ENCODE measurements at places on chromosomes 4 and X.

DNA sequence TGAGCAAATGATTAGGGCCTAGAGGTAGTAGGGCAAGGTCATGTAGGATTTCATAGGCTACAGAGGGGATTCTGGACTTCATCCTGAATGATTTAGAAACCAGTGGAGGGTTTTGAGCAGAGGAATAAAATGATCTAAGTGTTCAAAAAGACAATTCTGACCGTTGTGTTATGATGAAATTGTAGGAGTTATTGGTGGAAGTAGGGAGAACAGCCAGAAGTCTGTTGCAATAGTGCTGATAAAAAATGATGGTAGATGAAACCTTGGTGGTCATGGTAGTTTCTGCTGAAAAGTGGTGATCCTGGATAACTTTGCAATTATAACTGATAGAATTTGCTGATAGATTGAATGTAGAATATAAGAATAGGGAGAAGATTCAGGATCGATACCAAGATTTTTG, 60.2 kb downstream of the MID1IP1 start:
- no peaks in the 10 kb centered on the region for H3K4me1 ChIP-seq
- H3K27me3 ChIP-seq = no peaks in the 10 kb centered on the region
- DNase-seq = no peak
- no peak overlapping the region for H3K4me3 ChIP-seq

- H3K27ac ChIP-seq = no peak overlapping the region
- H3K36me3 ChIP-seq = no peaks in the 10 kb centered on the region
- no peaks in the 10 kb centered on the region for H3K4me1 ChIP-seq
- no peak overlapping the region for H3K4me3 ChIP-seq
- DNase-seq = no peak
Observed at GRCh38 chr4:8133897-8134563, 24.6 kb downstream of the ABLIM2 start.

- H3K36me3 ChIP-seq = no peaks in the 10 kb centered on the region
- no peak overlapping the region for H3K27ac ChIP-seq
- DNase-seq = no peak
- no peaks in the 10 kb centered on the region for H3K27me3 ChIP-seq
- H3K4me3 ChIP-seq = no peak overlapping the region
- no peaks in the 10 kb centered on the region for H3K4me1 ChIP-seq
Observed at GRCh38 chr4:104015680-104016079, 295.9 kb upstream of the TACR3 start.

- peaks cover 28% of the 10 kb centered on the region for H3K4me1 ChIP-seq
- DNase-seq = peak; percentile 29
- peak overlapping the region; percentile 55 for H3K4me3 ChIP-seq
- no peaks in the 10 kb centered on the region for H3K27me3 ChIP-seq
- peak overlapping the region; percentile 41 for H3K27ac ChIP-seq
Observed at GRCh38 chr4:38868059-38868960, 704 bp downstream of the FAM114A1 start.

DNA sequence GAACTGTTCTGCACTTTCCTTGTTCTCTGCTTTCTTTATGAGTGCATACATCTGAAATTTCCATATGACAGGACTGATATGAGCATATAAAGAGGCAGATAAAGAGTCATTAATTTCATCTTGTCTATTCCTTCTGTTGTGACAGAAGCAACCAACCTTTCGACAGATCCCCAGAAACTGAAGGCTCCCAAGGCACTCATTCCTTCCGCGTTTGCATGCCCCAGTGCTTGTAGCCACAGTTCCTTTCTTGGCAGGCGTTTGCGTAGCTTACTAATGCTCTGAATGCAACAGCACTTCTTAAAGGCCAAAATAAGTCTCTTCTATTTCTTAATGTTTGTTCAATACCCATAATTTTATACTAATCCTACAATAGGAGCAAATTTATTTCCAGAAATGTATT, 94.0 kb upstream of the TBL1X start:
- DNase-seq = no peak
- no peaks in the 10 kb centered on the region for H3K4me1 ChIP-seq
- no peak overlapping the region for H3K27ac ChIP-seq
- no peaks in the 10 kb centered on the region for H3K27me3 ChIP-seq

GRCh38 chr4:26905172-26905571, 44.5 kb downstream of the STIM2 start:
- no peak for DNase-seq
- no peaks in the 10 kb centered on the region for H3K27me3 ChIP-seq
- H3K4me3 ChIP-seq = no peak overlapping the region
- H3K27ac ChIP-seq = no peak overlapping the region
- no peaks in the 10 kb centered on the region for H3K36me3 ChIP-seq
- H3K4me1 ChIP-seq = no peaks in the 10 kb centered on the region

DNA sequence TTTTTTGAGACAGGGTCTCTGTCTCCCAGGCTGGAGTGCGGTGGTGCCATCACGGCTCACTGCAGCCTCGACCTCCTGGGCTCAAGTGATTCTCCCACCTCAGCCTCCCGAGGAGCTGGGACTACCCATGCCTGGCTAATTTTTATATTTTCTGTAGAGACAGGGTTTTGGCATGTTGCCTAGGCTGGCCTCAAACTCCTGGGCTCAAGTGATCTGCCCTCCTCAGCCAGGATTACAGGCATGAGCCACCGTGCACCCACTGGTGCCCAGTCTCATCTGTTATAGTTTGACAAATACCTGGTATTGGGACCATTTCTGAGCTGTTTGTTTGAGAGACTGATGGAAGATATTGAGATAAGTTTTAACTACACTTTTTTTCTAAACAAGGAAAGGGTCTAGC, 57.5 kb upstream of the SMIM10 start:
- H3K36me3 ChIP-seq = no peaks in the 10 kb centered on the region
- no peak overlapping the region for H3K27ac ChIP-seq
- no peak overlapping the region for H3K4me3 ChIP-seq
- no peaks in the 10 kb centered on the region for H3K27me3 ChIP-seq

DNA sequence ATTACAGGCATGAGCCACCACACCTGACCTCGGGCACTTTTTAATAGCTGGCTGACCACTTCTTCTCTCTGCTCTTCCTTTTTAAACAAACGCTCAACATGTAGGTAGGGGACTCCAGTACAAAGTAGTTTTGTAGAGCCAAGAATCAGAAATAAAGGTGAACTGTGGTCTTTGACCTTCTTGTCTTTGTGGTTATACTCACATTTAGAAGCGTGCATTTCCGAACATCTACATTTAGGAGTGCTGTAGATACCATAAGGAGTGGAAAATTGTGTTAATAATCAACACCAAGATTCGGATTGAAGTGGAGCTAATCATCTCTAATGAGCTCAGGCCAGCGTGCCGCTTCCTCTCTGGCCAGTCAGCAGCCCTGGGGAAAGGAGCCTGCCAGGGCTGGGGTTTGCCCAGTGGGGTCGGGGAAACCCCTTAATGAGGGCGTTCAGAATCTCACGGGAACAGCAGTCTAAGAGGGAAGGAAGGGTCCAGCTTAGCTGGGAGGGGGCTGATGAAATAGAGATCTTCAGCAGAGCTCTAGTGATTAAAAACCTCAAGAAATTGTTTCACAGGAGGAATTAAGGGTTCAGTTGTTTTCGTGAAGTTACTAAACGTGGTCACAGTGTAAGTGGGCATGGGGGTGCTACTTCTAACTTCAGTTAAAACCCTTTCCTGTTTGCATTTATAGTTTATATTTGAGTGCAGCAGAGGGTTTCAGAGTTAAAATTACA, 81.2 kb downstream of the GAB1 start:
- H3K4me1 ChIP-seq = peaks cover 21% of the 10 kb centered on the region
- H3K27ac ChIP-seq = no peak overlapping the region
- H3K27me3 ChIP-seq = no peaks in the 10 kb centered on the region
- no peak for DNase-seq

DNA sequence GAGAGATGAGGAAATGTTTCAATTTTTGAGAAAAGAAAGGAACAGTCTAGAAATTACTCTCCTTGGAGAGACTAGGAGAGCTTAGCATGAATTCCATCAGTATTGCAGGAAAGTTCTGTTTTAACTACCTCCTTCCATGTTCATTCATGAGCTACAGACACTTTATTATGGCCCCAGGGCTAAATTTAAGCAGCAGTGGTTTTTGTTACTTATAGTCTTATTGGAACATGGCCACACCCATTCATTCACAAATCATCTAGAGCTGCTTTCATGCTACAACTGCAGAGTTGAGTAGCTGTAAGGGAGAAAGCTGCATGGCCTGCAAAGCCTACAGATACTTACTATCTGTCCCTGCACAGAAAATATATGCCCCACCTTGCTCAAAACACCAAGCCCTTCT, 81.7 kb downstream of the SHISA3 start:
- no peak for DNase-seq
- peaks cover 24% of the 10 kb centered on the region for H3K27me3 ChIP-seq
- H3K27ac ChIP-seq = no peak overlapping the region
- no peak overlapping the region for H3K4me3 ChIP-seq

DNA sequence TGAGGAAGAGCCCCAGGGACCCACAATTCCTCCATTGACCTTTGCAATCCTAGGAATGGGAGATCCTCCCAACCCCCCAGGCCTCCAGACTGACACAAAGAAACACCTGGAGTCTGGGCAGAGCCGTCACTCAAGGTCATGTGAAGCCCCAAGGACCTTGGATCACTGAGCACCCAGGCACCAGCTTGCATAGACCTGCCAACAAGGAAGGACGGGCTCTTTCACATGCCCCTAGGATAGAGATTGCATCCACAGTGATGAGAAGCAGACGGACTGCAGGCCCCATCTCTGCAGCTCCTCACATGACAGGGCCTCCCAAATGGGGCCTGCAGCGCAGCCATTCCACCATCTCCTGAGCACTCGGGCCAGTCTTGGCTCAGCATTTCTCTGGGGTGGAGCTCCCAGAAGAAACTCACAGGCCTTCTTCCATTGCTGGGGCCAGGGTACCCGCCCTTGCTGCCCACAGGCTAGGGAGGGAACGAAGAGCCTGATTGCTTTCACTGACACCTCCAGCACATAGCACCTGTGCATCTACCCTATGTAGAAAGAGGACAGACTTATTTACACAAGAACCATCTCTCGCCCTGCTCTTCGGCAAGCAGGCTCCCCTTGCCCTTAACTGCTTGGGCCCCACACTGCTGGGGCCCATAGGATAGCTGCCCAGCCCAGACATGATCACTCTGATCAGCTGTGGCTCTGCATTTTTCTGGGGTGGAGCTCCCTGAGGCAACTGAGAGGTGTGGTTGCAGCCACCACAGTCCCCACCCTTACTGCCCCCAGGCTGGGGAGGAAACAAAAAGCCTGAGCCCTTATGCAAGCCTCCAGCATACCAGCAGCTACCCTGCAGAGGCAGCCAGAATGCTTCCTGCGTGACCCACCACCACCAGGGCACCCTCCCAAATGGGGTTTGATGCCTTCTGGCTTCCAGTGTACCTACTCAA, 185.7 kb upstream of the ZCCHC13 start:
- peak overlapping the region; percentile 8 for H3K4me3 ChIP-seq
- H3K27ac ChIP-seq = peak overlapping the region; percentile 81
- H3K36me3 ChIP-seq = no peaks in the 10 kb centered on the region
- peaks cover 30% of the 10 kb centered on the region for H3K4me1 ChIP-seq
- H3K27me3 ChIP-seq = no peaks in the 10 kb centered on the region
- peak; percentile 84 for DNase-seq

GRCh38 chr4:7772711-7773385, 166.8 kb downstream of the AFAP1 start:
- no peaks in the 10 kb centered on the region for H3K4me1 ChIP-seq
- no peak for DNase-seq
- H3K36me3 ChIP-seq = peaks cover 26% of the 10 kb centered on the region
- H3K27me3 ChIP-seq = no peaks in the 10 kb centered on the region

- H3K27ac ChIP-seq = no peak overlapping the region
- DNase-seq = no peak
- H3K4me3 ChIP-seq = no peak overlapping the region
- no peaks in the 10 kb centered on the region for H3K36me3 ChIP-seq
Observed at GRCh38 chrX:15848576-15848975, 6.0 kb downstream of the AP1S2 start.

- DNase-seq = no peak
- H3K36me3 ChIP-seq = no peaks in the 10 kb centered on the region
- no peak overlapping the region for H3K27ac ChIP-seq
Observed at GRCh38 chrX:2784026-2784425, 32.2 kb downstream of the XG start.

GRCh38 chrX:599837-600715, 30.5 kb upstream of the SHOX start:
- 0 out of 2 replicates have a peak, but pooled peaks cover 3% of the 10 kb centered on the region for H3K27me3 ChIP-seq
- H3K36me3 ChIP-seq = no peaks in the 10 kb centered on the region
- no peak for DNase-seq
- no peak overlapping the region for H3K4me3 ChIP-seq

GRCh38 chr4:104677116-104677515, 182.4 kb upstream of the CXXC4 start:
- H3K27ac ChIP-seq = no peak overlapping the region
- no peaks in the 10 kb centered on the region for H3K27me3 ChIP-seq
- no peaks in the 10 kb centered on the region for H3K4me1 ChIP-seq
- no peaks in the 10 kb centered on the region for H3K36me3 ChIP-seq
- DNase-seq = no peak

- DNase-seq = no peak
- no peaks in the 10 kb centered on the region for H3K36me3 ChIP-seq
- peaks cover 36% of the 10 kb centered on the region for H3K27me3 ChIP-seq
- H3K4me3 ChIP-seq = no peak overlapping the region
Observed at GRCh38 chr4:186485561-186486062, 69.8 kb downstream of the MTNR1A start.

DNA sequence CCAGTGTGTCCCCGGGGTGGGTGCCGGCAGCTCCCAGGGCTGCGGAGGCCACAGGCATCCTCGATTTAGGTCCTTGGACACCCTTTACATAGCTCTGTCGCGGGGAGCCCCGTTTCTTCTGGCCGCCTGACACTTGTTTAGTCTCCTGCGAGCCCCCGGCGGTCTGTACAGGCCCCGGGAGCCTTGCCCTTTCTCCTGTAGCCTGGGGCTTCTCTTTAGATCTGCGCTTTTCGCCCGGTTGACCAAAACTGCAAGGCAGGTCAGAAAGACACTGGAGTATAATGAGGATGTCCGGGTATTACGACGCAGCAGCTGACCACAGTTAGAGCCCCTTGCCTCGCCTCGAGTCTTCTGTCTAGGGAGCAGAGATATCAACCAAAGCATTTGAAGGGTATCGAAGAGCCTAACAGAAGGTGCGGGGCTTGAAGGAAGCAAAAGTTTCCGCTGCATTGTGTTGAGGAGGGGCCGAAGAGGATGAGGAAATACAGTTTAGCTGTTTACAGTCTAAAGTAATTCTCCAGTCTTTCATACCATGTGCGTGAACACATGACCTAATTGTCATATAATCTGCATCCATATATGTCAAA, 479 bp downstream of the BRCC3 start:
- H3K27me3 ChIP-seq = no peaks in the 10 kb centered on the region
- peak; percentile 35 for DNase-seq
- no peaks in the 10 kb centered on the region for H3K36me3 ChIP-seq
- peak overlapping the region; percentile 83 for H3K4me3 ChIP-seq
- H3K4me1 ChIP-seq = peaks cover 29% of the 10 kb centered on the region

- no peak overlapping the region for H3K27ac ChIP-seq
- no peak overlapping the region for H3K4me3 ChIP-seq
- no peaks in the 10 kb centered on the region for H3K36me3 ChIP-seq
- no peaks in the 10 kb centered on the region for H3K27me3 ChIP-seq
Observed at GRCh38 chr4:107117726-107118125, 81.6 kb upstream of the DKK2 start.

- H3K4me3 ChIP-seq = no peak overlapping the region
- no peaks in the 10 kb centered on the region for H3K27me3 ChIP-seq
- H3K4me1 ChIP-seq = 0 out of 2 replicates have a peak, but pooled peaks cover 6% of the 10 kb centered on the region
- H3K36me3 ChIP-seq = no peaks in the 10 kb centered on the region
- DNase-seq = no peak
Observed at GRCh38 chrX:108696690-108697089, 39.7 kb downstream of the IRS4 start.
